Suprapubic skin (tissue), 4 donors: ENCODE measurements at places on chromosomes 16 and 17. TPM values are rescaled to one million over a fixed set of nuclear protein-coding genes. Genes with fewer than 3 reads are reported as not detected.
A peak's percentile ranks its signal among the peaks of the same experiment; 100 is the strongest.

DNA sequence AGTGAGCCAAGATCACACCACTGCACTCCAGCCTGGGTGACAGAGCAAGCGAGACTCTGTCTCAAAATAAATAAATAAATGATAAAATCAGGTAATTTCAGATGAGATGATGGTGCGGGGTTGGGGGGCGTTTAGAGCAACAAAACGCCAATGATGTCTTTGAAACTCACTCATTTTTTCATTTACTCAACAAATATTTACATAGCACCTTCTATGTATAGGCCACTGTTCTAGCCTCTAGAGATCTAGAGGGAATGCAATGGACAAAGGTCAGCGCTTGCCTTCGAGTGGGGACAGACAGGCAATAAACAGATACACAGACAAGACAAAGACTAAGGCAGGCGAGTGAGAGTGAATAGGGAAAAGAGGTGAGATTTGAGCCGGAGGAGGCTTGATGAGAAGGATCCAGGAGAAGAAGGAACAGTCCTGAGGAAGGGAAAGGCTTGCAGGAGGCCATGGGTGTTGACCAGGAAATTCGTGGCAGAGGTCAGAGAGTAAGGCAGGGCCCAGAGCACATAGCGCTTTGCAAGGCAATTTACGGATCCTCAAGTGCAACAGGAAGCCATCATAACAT is 14.1 kb downstream of the ALDH3A1 start:
- DNase-seq: no peak

- DNase-seq: no peak
Measured at GRCh38 chr16:57464523-57464922, 2.0 kb downstream of the POLR2C start.

DRC3 gene
- 5.1 TPM for total RNA-seq

DNA sequence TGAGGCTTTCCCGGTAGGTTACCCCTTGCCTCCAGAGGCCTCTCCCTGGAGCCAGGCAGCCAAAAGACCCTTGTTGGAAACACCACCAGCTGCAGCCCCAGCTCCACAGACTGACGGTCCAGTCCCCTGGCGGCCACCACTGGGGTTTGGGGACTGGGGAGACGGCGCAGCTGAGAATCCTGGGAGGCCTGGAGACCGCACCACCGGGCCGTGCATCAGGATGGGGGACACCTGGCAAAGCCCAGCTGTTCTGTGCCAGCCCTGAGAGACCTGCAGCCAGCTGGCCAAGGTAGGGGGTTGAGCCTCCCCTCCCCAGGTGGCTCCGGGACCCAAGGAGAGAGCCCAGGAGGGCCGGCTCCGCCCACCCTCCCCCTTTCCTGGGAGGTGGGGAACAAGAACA is 8.3 kb upstream of the SLC38A10 start:
- no peak for DNase-seq

- DNase-seq: peak; percentile 92
Measured at GRCh38 chr17:32127158-32127897, 15.0 kb upstream of the RHOT1 start.
